ENCODE measurements at places on chromosomes 4 and X.

DNA sequence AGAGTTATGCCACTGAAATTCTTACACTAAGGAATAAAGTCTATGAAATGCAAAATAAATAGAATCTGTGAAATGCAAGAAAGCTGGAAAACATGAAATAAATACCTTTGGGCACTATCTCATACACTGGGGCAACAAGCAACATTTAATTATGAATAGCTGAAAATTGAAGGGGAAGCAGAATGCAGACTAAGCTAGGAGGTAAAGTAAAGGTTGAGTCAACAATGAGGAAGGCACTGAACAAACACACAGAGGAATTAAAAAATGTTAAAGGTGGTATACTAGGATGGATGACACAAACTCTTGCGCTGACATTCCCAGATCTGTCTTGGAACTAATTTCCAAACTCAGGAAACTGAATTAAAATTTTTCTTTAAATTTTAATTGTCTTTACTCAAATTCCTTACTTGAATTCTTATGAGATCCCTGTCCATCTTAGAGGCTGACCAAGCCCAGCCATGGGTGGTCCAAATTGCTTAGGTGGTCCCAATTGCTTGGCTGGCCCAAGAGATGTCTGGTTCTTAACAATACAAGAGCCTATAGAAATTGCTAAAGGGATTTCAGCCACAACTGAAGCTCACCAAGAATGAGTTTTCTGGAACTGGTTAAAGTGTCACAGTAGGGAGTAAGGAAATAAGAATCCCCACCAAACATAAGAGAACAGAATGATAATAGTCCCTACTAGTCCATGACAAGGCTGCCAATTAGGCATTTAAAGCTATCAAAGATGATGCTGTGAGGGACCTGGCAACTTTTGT, 41.3 kb upstream of the ZCCHC13 start:
- no peak for DNase-seq

GRCh38 chr4:167779280-167779679, 313.1 kb upstream of the ANXA10 start:
- DNase-seq: no peak

GRCh38 chr4:114208574-114209151, 229.2 kb upstream of the ARSJ start:
- DNase-seq: no peak

DNA sequence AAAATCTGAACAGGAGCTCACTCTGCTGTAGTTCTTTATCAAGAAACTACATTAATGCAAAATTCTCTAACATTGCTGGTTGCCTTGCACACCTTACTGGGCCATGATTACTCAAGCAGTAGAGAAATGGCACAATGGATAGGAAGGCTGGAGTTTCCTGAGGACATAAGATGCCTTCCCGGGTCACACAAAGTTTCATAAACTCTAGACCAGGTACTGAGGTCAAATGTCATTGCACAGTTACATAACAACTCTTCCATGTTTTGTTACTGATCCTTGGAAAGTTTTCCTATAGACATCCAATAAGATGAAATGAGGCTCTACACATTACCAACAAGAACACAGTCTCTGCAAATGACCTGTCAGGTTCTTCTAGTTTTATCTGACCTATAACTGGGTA, 9.9 kb downstream of the TEC start:
- DNase-seq: no peak

Data from stimulated activated CD8-positive, alpha-beta memory T cell treated with anti-CD3 and anti-CD28 coated beads, Interleukin-7, amount 100 ng/mL, for 24 hours (primary cell).